Stomach (tissue), 19 donors: ENCODE measurements at places on chromosomes 11 and 22. TPM values are rescaled to one million over a fixed set of nuclear protein-coding genes. Genes with fewer than 3 reads are reported as not detected.

DNA sequence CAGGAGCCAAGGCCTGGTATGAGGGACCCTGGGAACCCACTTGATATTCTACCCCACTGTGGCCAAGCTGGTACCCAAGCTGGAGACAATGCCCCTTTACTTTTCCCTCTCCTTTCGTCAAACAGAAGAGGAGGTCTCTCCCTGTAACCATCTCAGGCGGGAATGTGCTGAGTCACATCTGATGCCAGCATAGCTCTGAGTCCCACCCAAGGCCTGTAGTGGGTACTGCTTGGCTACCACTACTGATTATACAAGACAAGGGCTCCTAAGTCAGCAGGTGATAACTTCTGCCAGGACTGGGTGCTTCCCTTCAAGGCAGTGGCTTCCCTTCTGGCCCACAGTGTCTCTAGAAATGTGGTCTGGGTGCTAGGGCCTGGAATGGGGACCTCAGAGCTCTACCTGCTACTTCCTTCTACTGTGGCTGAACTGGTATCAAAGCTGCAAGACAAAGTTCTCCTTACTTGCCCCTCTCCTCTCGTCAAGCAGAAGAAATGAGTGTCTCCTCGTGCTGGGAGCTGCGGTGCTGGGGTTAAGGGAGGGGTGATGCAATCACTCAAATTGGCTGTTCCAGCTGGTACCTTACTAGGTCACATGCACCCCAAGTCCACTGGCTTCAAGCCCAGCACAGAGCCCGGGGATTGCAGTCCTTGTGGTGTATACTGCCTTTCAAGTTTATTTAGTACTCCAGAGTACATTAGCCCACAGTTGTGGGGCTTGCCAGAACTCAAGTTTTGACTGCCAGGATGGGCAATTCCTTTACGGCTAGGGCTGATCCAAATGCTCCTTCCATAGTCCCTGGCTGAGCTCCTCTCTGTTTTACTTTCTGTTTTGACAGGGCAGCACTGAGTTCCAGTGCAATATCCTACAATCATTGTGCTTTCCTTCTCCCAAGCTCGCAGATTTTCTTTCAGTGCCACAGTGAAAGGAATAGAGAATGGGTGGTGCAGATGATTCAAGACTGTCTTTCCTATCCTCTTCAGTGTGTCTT lies 419.7 kb upstream of the CNTN5 start:
- H3K36me3 ChIP-seq = no peaks in the 10 kb centered on the region
- H3K27ac ChIP-seq = no peak overlapping the region
- no peaks in the 10 kb centered on the region for H3K4me1 ChIP-seq
- no peaks in the 10 kb centered on the region for H3K27me3 ChIP-seq

GRCh38 chr11:578276-579035 lies 2.2 kb downstream of the PHRF1 start:
- DNase-seq = no peak
- H3K27me3 ChIP-seq = peaks cover 4% of the 10 kb centered on the region
- peak overlapping the region; percentile 98 for H3K4me3 ChIP-seq
- H3K4me1 ChIP-seq = peaks cover 60% of the 10 kb centered on the region

MS4A7 gene
- total RNA-seq = 0.58 TPM

ZNF70 gene
- 9.4 TPM for total RNA-seq

DNA sequence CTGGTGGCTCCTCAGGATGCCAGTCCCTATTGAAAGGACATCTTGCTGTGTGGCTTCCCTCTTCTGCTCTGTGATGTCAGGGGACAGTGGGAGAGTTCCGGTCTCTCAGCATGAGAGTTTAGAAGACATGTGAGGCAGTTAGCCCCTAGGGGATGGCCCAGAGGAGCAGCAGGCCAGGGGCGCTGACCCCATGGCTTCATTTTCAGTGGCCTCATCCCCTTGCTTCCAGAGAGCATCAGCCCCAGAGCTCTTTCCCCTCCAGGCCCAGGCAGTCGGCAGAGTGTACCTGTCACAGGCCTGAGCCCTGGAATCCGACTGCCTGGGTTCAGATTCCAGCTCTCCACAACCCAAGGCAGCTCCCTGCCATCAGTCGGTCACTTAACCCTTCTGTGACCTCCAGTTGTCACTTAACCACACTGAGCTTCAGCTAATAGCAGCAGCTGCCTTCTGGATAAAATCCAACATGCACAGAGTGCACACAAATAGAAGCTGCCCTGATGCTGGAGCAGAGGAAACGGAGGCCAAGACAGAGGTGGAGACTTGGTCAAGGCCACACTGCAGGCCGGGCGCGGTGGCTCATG lies 14.1 kb upstream of the LRRC10B start:
- H3K36me3 ChIP-seq = no peaks in the 10 kb centered on the region
- no peaks in the 10 kb centered on the region for H3K27me3 ChIP-seq
- peaks cover 13% of the 10 kb centered on the region for H3K4me1 ChIP-seq
- DNase-seq = no peak

ANO9 gene
- total RNA-seq = 25.5 TPM

DNA sequence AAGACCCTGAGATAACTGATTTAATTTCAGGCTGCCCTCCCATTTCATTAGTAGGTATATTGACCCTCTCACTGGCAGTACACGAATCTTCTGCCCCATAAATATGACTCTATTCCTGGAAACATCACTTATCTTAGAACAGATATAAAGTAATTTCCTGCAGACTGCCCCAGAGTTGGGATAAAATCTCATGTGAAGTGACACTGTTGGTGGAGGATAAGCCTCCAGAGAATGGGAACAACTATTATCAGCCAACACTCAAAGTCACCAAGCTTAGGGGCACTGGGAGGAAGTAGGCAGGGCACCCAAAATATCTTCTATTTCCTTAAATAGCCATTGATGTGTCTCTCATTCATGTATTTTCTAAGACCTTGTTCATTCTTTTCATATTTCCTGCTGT lies 8.2 kb downstream of the OR51B5 start:
- no peak overlapping the region for H3K27ac ChIP-seq
- no peaks in the 10 kb centered on the region for H3K27me3 ChIP-seq

DNA sequence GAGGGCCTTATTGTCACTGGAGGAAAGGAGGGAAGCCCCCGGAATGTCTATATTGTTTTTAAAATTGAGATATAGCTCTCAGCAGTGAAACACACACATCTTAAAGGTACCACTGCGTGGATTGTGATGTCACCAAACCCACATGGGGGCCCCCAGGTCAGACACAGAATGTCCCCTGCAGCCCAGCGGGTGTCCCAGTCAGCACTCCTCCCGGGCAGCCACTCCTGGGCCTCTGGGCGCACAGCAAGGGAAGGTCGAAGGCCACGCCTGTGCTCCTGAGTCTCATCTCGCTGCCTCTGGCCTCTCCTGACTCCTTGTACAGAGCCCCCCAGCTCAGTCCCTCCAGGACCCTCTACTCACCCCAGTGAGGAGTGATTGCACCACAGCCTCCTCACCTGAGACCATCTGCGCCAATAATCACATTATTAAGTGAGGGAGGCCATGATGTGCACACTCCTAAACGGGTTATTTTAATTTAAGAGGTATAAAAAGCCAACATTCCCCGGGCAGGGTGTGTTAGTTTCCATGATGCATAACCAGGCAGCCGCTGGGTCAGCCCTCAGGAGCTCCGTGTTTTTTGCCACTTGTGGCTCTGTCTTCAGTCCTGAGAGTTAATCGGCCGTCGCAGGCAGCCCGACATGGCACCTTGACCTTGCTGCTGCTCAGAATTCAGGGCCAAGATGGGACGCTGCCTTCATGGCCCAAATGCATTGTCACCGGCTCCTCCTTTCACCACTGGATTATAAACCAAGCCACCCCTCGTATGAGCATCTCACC lies 1089.3 kb downstream of the BRD1 start:
- DNase-seq = no peak
- no peaks in the 10 kb centered on the region for H3K36me3 ChIP-seq
- H3K4me3 ChIP-seq = no peak overlapping the region

KCNQ1 gene
- 32.7 TPM for total RNA-seq

GRCh38 chr11:7906481-7906880 lies 24.6 kb downstream of the OR10A6 start:
- DNase-seq = no peak
- H3K27me3 ChIP-seq = no peaks in the 10 kb centered on the region
- H3K4me3 ChIP-seq = no peak overlapping the region
- peak overlapping the region; percentile 46 for H3K27ac ChIP-seq
- peaks cover 21% of the 10 kb centered on the region for H3K4me1 ChIP-seq

GRCh38 chr22:35484651-35485556 lies 55.7 kb upstream of the RASD2 start:
- peaks cover 19% of the 10 kb centered on the region for H3K4me1 ChIP-seq
- H3K4me3 ChIP-seq = no peak overlapping the region
- H3K36me3 ChIP-seq = no peaks in the 10 kb centered on the region
- H3K27me3 ChIP-seq = no peaks in the 10 kb centered on the region

- H3K4me3 ChIP-seq = no peak overlapping the region
These were observed 58.9 kb downstream of the PISD start for GRCh38 chr22:31603081-31603525.

DNA sequence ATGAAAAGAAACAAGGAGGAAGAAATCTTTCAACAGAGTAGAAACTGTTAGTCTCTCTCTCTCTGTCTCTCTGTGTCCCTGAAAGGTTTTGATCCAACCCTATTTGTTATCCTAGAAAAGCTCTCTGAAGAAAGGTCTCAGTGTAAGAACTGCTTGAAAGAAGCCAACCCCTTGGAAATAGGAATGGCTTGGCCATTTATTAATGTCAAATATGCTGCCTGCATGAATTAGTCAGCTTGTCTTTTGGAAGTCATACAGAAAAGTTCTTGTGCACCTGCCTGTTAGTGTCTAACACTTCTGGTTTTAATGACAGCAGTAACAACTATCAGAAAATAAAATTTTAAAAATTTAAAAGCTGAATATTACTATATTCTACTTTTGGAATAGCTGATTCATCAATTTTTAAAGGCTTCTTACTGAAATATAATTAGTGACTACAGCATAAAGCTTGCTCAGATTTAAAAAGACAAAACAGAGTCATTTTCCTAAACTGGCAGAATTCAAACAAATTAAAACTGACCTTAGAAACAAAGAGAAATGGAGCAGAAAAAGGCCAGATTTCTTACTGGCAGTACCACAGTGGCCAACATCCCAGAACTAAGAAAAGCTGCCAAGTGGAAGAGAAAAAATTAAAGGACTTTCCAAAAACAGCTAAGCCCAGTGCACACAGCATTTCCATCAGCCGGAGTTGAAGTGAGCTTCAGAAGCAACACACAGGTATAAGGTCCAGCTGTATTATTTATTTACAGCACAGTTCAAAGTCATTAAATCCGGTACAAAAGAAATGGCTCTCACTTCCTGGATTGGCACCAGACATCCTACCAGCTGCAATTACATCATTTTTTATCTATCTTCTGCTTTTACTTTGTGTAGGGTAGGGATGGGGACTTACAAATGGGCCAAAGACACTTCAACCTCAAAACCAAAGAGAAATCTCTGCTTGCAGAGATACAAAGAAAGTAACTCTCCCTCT lies 76.3 kb downstream of the PRCP start:
- no peak overlapping the region for H3K27ac ChIP-seq
- no peak overlapping the region for H3K4me3 ChIP-seq
- H3K27me3 ChIP-seq = no peaks in the 10 kb centered on the region
- peaks cover 8% of the 10 kb centered on the region for H3K4me1 ChIP-seq
- peaks cover 9% of the 10 kb centered on the region for H3K36me3 ChIP-seq

APOBEC3H gene
- total RNA-seq = not detected

- peak overlapping the region; percentile 38 for H3K27ac ChIP-seq
- H3K4me1 ChIP-seq = no peaks in the 10 kb centered on the region
- no peak for DNase-seq
- H3K27me3 ChIP-seq = peaks cover 39% of the 10 kb centered on the region
These were observed 78.8 kb upstream of the TOP3B start for GRCh38 chr22:22061085-22062077.

PLAAT2 gene
- total RNA-seq = not detected

GUCY1A2 gene
- 15.1 TPM for total RNA-seq

DNA sequence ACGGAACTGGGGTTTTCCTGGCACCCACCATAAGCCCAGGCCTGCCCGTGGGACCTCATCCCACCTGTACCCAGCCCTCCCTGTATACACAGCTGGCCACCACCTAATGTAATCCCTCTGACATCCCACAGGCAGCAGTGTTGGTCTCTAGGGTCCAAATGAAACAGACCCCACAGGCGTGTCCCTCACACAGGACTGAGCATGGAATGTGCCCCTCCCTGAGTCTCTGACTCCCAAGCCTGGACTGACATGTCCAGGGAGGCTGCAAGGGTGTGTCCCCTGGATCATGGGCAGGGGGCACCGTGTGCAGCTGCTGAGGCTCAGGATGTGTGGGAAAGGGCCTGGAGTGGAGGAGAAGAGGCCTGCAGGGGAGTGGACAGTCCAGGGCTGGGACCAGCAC lies 50.6 kb upstream of the PPARA start:
- H3K36me3 ChIP-seq = peaks cover 81% of the 10 kb centered on the region
- H3K4me1 ChIP-seq = peaks cover 92% of the 10 kb centered on the region
- no peak for DNase-seq
- peak overlapping the region; percentile 100 for H3K27ac ChIP-seq
- no peak overlapping the region for H3K4me3 ChIP-seq
- no peaks in the 10 kb centered on the region for H3K27me3 ChIP-seq

C11orf42 gene
- not detected for total RNA-seq

NLRP14 gene
- total RNA-seq = not detected

PIK3C2A gene
- total RNA-seq = 71.9 TPM

- no peaks in the 10 kb centered on the region for H3K27me3 ChIP-seq
- peaks cover 30% of the 10 kb centered on the region for H3K36me3 ChIP-seq
- no peak overlapping the region for H3K4me3 ChIP-seq
- peaks cover under 1% of the 10 kb centered on the region for H3K4me1 ChIP-seq
- no peak for DNase-seq
- no peak overlapping the region for H3K27ac ChIP-seq
These were observed 2.6 kb upstream of the UCP3 start for GRCh38 chr11:74011360-74012073.

CYP2D6 gene
- total RNA-seq = 0.92 TPM

NFAM1 gene
- 3.5 TPM for total RNA-seq

OR51I1 gene
- total RNA-seq = not detected

ISX gene
- 53.0 TPM for total RNA-seq

DNA sequence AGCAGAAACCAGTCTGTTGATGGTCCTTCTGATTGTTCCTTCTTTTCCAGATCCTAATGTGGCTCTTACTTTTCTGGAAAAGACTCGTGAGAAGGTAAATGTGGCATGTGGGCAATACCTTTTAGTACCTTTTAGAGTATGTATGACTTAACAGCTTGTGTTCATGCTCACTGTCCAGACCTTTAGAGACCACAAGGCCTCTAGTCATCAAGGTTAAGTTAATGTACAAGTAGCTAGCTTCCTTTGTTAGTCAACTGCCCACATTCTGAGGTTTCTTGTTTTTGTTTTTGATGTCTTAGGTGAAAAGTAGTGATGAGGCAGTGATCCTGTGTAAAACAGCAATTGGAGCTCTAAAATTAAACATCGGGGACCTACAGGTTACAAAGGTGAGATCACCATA lies 7.6 kb downstream of the PSMD13 start:
- no peak overlapping the region for H3K27ac ChIP-seq
- no peaks in the 10 kb centered on the region for H3K27me3 ChIP-seq
- no peak for DNase-seq
